Mesothelial cell of epicardium (in vitro differentiated cells): ENCODE measurements at places on chromosomes 1 and 21.

- no peak for DNase-seq
Measured at GRCh38 chr1:169307176-169307575, 60.4 kb downstream of the NME7 start.

DNA sequence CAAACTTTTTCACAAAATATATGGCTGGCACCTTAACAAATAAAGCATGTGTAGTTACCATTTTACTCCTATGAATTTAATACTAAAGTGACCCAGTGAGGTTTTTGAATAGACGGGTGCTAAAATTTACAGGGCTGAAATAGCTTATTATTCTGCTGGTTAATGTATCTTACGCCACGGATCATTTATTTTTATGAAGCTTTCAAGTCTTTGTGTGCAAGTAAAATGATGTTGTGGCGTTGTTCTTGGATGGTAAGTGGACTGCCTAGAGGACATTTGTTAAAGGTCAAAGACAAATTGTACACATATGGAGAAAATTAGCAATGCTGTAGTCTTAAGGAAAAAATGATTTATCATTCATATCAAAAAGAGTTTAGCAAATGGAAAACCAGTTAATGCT, 22.8 kb downstream of the INSL5 start:
- DNase-seq: no peak

DNA sequence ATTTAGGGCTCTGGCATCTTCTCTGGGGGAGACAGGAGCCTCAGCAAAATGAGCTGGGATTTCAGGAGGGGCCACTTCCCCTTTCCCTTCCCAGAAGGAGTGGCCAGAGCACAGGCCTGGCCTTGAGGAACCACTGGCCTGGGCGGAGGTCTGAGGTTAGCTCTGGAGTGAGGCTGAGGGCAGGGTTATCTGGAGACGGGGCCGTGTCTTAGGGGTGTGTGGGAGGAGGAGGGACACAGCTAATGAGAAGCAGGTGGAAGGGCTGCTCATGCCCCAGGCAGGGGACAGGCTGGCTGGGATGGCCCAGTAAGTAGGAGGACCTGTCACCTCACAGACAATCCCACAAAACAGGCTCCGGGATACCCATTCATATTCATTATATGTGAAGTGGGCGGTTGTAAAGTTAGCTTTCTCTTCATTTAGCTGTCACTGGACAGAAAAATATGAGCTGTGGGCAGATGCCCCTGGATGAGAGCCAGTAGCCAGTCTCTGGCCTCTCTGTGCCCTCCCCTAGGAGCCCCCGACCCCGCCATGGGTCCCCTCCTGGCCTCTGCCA, 12.4 kb downstream of the ALX3 start:
- DNase-seq: peak; percentile 59

- DNase-seq: no peak
Measured at GRCh38 chr1:98369463-98369862, 292.1 kb upstream of the SNX7 start.

DNA sequence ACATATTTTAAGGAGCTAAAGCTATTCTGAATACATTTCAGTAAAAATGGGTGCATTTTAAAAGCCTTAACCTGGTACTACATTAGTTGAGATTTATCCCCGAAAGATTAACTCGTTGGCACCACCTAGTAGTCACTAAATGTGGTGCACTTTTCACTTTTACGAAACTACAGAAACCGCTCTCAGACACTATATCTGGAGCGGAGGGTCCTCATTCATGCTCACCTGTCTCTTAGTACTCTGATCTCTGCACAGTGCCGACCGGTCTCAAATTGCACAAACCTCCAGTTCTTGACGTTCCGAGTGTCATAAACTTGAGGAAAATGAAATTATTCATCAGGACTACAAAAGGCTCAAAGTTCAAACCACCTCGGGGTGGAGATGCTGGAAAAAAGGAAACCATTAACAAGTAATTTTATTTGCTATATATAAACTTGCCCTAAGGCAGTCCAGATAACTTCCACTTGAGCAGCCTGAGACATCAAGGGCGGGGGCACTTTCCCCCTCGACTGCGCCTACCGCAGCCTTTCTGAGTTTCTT, 722 bp downstream of the LZIC start:
- no peak for DNase-seq

DNA sequence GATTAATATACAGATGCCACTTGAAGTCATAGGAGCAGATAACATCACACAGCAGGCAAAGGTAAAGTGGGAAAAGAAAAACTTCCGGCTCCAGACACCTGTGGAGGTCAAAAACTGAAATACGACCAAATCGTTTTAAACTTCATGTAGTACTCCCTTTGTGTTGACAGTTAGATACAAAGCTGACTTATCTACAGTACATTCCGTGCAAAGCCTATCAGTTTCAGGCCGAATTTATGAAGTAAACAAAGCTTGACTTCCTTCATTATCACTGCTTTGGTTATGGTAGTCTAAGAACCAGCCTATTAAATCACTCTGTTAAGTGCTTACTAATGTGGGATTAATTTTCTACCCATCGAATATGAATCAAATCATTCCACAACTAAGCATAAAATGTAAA, 156.3 kb downstream of the SMYD3 start:
- no peak for DNase-seq
